ENCODE measurements at places on chromosomes 7 and 10.
A peak's percentile ranks its signal among the peaks of the same experiment; 100 is the strongest.

DNA sequence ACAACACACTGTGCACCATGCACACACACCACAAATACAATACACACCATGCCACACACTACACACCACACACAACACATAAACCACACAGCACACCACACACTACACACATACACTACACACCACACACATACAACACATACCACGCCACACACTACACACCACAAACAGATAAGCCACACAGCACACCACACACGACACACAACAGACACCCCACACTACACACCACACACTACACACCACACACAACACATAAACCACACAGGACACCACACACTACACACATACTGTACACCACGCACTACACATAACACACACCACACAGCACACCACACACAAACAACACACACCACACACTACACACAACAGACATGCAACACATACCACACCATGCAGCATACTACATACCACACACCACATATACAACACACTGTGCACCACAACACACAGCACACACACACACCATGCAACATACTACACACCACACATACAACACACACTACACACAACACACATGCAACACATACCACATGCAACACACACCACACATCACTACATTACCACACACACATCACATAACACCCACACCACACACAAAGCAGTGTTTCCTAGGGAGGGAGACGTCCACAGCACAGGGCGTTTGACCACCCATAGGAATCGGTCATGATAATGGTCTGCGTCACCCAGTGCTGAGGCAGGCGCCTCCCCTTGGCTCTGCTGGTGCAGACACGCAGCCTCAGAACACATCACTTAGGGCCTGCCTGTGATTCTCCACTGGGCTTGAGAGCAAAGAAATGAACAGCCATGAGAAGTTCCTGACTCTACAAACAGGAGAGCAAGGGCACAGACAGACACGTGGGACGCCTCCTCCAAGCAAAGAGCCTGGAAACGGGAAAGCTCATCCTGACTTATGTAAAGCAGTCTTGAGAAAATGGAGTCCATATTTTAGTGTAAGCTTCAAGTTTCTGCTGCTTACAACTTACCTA is 458.3 kb downstream of the PTPRN2 start:
- DNase-seq = no peak

- no peak for DNase-seq
These were observed 202.2 kb downstream of the ZEB1 start for GRCh38 chr10:31520986-31521831.

GRCh38 chr7:97752215-97752614 is 20.3 kb downstream of the TAC1 start:
- DNase-seq = no peak

DNA sequence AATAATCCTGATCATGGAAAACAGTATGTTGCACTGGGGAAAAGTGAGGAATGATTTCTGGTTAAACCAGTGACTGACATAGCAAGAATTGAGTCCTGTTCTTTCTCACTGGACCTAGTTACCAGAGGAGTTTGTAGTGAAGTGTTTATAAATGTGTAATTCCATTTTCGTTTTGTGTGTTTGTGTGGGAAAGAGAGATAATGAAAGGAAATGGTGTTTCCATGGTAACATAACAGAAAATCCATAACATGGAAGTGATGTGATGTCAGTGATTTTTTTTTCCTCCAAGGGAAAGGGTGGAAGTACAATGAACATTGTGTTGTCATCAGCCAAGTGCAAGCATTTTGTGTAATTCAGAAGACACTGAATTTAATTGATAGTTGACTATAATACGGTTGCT is 283.9 kb downstream of the PLXDC2 start:
- DNase-seq = peak; percentile 30

GRCh38 chr10:110641256-110641655 is 2.9 kb upstream of the RBM20 start:
- peak; percentile 55 for DNase-seq

DNA sequence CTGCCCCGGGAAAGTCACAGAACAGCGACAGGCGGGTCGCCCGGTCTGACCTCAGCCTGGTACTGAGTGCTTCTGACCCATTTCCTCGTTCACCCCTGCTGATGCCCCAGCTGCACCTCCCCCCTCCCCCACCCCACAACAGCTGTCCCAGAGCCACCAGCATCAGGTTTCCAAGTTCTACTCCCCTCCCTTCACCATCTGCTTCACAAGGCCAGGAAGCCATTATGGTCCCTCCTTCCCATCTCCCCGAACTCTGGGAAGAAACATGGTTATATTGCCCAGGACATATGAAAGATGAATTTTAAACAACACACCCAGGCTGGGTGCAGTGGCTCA is 301.9 kb upstream of the GALNT17 start:
- no peak for DNase-seq

DNA sequence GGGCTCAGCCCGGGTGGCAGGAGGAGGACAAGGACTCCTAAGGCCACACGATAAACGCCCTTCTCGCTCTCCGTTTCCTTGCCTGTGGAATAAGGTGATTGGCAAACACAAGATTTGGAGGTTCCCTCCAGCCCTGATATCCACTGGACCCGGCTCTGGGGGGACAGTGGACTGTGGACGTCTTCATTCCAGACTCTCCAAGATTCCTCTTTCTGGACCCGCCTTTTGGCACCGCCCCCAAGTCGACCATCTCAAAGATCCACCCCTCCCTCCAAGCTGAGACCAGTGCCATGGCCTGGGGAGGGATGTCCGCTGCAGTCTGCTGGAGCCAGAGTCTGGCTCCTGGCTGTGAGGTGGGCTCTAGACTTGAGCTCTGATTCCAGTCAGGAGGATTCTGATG is 23.6 kb downstream of the ZNF783 start:
- DNase-seq = peak; percentile 50
